Activated gamma-delta T cell (primary cell): ENCODE measurements at places on chromosomes 5 and 9.

DNA sequence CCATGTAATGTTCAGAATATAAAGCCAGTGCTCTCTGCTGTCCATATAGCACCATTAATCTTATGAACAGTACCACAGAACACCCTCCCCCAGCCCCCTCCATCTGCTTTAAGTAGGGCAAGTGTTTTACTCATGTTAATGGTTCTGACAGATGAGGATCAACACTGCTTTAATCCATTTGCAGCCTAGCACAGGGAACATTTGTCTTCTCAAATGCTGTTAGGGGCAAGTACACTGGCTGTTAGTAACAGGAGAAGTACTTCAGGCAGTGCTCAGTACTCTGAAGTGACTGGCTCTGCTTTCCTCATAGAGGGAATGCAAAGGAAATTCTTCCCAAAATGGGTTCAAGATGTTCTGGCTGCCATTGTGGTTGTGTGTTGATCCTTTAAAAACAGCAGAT, 202.6 kb downstream of the DCP2 start:
- DNase-seq = no peak

DNA sequence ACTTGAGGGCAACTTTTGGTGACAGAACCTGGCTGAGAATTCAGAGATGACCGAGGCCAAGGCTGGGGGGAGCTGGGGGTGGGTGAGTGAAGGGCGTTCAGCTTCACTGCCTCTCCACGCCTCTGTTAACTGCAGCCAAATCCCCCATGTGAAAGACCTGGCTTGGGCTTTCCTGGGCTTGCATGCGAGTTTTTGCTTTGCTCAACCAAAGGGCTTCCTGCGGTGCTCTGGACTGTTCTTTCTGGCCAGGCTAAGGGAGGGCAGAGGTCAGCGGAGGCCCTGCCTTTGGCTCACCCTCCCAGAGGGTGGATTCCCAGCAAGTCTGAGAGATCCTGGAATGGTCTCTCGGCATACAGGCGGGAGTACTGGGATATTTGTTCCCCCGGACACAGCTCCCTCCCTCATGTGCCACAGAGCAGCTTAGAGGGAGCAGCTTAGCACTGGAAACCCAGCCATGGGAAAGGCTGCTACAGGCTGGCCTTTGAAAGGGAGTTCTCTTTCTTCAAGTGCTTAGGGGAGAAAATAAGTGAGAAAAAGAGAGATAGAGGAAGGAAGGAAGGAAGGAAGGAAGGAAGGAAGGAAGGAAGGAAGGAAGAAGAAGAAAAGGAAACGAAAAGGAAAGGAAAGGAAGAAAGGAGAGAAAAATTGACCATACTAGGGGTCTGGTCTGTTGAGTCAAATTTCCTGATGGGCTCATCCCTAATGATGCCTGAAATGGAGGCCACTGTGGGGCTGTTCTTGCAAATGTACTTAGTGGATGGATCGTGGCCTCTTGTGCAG, 158.8 kb downstream of the FGF18 start:
- no peak for DNase-seq

- peak; percentile 41 for DNase-seq
These were observed 23.1 kb upstream of the SPTLC1 start for GRCh38 chr9:92138157-92138959.

DNA sequence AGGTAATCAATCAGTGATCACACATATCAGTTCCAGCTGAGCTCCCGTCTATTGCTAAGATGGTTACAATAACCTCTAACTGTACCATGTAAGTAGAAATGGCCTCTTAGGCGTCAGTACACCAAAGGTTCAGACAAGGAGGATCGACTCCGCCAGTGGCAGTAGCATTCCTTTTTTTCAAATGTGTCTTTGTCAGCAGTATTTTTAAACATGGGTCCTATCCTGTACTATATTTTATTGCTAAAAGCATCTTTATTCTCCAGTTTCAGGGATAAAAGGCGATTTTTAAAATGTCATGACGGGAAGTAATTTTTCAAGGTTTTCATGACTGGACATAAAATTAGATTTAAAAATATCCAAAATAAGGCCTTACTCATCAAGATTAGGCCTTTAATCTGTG, 64.8 kb upstream of the TBCA start:
- DNase-seq = no peak

- DNase-seq = no peak
These were observed 220.2 kb downstream of the EFNA5 start for GRCh38 chr5:107450531-107450930.

GRCh38 chr5:139410993-139411828, 7.3 kb upstream of the SPATA24 start:
- no peak for DNase-seq

DNA sequence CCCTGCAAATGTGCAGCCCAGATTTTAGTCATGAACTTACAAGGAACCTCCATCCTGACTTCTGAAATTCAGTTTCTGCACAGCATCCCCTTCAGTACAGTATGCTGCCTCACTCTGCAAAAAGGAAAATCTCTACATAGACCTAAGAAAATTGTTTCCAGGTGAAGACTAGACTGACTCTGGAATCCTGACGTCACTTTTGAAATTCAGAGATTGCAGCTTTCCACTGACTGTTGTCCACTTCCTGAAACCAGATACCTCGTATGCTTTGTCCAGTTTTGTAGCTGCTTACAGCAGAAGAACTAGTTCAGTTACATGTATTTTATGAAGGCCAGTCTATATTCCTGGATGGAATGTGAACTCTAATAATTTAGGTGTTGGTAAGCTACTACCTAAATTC, 629.3 kb upstream of the ST8SIA4 start:
- no peak for DNase-seq

GRCh38 chr9:37859043-37859442, 44.9 kb downstream of the SLC25A51 start:
- no peak for DNase-seq

DNA sequence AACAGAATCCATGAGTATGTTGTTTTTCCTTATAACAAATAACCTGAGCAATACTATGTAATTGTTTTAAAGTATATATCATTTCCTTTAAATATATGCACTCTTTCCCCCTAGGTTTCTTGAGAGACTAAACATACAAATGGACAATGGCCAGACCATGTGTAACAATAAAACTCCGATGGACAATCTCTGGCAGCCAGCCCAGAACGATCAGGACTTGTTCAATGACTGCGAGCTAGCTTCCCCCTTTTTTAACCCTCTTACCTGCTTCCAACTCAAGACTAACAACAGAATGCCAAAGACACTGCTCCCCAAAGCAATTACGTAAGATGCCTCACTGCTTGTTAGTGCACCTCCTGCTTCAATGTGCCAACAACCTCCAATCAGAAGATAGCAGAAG, 94.9 kb downstream of the HTR4 start:
- no peak for DNase-seq

GRCh38 chr9:84670138-84671041, 861 bp downstream of the NTRK2 start:
- no peak for DNase-seq

- no peak for DNase-seq
These were observed 932.9 kb upstream of the DMAC1 start for GRCh38 chr9:8732367-8733075.

DNA sequence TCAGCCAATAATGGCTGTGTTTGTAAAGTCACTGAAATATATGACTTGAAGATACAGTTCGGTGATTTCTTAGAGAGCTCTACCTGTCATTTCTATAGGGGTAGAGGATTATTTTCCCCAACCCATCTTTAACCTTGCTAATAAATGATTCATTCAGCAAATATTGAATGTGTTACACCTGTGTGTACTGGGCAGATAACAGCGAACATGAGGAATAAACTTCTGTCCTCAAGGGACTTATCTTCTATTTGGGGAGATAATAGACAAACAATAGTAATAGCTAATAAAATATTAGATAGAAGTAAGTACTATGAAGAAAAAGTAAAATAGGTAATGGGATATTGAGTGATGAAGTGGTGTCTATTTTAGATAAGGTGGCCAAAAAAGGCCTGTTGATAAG, 9.3 kb downstream of the TTC23L start:
- no peak for DNase-seq

- no peak for DNase-seq
These were observed 110.5 kb downstream of the JMY start for GRCh38 chr5:79346420-79346824.

DNA sequence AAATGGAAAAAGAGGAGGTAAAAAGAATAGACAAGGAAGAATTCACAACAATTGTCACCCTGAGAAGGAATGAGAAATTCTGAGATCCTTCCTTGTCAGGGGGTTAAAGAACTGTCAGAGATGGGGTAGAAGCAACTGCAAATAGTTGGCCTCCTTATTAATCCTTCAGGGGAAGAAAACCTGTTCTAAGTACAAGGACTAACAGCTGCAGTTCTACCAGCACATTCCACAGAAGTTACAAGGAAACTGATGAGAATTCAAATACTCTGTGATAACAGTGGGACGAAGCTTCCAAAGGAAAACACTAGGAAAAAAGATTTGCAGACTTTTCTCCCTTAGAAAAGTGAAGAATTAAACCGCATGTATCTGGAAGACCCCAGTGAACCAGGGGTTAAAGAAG, 93.7 kb downstream of the OR2K2 start:
- no peak for DNase-seq

DNA sequence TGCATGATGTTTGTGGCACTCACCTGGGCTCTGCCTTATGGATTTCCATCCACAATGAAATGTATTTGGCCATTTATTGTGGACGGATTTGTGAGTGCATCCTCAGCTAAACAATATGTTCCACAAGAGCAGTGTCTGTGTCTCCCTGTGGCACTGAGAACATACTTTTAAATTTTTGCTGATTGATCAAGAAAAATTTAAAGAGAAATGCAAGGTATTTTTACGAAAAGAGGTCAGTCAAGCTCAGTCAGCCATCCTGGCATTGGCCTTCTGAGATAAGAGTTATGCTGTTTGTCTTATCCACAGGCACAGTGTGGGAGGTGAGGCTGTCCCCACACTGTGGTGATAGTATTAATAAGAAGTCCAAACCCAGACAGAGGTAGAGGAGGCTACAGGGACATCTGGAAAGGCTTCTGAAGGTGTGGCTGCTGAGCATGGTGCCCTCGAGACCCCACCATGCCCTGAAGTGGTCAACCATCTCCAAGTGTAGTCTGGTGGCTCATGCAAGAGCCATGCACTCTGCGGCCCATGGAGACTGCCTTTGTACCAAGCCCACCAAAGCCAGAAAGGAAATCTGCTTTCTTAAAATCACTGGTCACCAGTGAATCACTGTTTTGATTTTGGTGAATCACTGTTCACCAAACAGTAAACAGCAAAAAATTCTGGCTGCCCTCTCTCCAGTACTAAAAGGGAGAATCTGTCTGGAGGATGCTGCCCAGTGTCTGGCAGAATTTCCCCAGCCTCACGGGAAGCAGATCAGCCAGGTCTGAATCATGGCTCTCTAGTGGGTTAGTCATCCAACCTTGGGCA, 28.8 kb downstream of the SPOCK1 start:
- DNase-seq = no peak

- no peak for DNase-seq
These were observed 360.1 kb upstream of the PANK3 start for GRCh38 chr5:168939156-168939800.

DNA sequence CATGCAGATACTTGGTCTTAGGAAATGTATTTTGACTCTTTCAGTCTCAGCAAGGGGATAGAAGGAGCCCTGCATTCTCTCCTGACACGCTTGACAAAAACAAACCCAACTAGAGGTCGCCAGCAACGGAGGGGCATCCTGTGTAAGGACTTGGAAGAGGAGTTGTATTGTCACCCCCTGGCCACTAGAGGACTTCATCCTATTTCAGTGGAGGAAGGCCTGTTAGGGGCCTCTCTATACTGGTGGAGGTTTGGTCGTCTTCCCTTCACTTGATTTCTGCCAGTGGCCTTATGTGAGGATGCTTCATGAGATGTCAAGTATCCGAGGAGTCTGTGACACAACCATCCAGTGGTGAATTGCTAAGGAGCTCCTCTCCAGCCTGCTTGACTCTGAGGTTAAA, 122.8 kb upstream of the STC2 start:
- DNase-seq = no peak

DNA sequence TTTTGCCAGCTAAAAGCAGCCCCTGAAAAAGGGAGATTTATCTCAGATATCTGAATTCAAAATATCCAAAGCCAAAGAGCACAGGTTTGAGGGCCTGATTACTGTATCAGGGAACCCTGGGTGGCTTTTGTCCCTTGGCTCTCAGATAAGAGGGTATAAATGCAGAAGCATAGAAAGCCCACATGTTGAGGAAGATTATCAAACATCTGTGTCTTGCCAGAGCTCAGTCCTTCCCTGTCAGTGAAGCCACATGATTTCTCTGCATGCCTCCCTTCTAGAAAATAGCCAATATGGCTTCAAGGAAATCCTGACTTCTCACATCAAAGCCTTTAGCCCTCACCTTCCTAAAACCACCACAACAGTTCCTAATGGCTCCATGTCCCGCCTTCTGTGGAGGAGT, 408.0 kb upstream of the DMAC1 start:
- no peak for DNase-seq

- DNase-seq = no peak
These were observed 577 bp downstream of the TUT7 start for GRCh38 chr9:86353655-86354010.

DNA sequence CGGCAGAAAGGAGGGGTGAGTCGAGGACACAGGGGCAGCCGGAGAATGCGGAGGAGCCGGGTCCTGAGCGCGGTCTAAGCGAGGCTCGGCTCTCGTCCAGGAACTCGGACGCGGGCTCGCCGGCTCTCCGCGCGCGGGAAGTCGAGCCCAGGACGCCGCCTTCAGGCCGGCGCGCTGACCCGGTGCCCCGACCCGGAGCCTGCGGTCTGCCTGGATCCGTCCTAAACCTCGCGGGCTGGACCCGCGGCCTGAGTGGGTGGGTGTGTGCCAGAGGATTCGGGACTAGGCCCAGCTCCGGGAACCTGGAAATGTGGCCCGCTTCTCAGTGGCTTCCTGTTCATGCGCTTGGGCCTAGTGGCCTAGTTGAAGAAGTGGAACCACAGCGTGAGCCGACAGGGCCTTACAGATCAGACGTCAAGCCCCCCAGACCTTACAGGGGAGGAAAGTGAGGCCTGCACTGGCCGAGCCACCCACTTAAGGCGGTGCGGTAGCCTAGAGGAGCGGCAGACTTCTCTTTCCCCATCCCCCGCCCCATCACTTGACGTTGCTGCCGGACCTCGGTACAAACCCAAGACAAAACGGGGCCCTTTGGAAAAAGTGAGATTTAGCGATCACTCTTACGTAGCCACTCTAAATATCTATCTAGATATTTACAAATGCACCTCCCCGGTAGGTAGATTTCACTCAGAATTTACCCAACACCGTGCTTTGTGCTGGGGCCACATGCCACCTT, 1.2 kb downstream of the CDKN2B-AS1 start:
- DNase-seq = no peak

DNA sequence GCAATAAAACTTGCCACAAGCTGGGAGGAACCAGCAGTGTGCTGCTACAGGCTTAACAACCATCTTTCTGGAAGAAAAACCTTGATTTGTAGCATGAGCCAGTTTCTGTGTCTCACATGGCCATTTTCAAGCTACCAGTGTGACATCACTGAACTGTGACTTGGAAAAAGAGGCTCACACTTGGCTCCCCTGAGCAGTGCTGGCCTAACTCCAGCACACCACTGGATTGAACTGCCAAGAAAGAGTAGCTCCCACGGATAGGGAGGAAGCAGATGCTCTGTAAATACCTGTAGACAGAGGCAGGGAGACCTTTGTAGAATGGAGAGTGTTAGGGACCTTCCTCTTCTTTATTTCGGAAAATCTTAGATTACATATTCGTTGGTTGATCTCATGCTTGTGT, 197.9 kb downstream of the SH3GL2 start:
- DNase-seq = no peak
